CD4-positive, alpha-beta T cell treated with Interferon alpha-2 for 1 hour (primary cell): ENCODE measurements at places on chromosomes 2 and 18.

GRCh38 chr2:71452565-71452964, 796 bp upstream of the DYSF start:
- DNase-seq = peak; percentile 54

DNA sequence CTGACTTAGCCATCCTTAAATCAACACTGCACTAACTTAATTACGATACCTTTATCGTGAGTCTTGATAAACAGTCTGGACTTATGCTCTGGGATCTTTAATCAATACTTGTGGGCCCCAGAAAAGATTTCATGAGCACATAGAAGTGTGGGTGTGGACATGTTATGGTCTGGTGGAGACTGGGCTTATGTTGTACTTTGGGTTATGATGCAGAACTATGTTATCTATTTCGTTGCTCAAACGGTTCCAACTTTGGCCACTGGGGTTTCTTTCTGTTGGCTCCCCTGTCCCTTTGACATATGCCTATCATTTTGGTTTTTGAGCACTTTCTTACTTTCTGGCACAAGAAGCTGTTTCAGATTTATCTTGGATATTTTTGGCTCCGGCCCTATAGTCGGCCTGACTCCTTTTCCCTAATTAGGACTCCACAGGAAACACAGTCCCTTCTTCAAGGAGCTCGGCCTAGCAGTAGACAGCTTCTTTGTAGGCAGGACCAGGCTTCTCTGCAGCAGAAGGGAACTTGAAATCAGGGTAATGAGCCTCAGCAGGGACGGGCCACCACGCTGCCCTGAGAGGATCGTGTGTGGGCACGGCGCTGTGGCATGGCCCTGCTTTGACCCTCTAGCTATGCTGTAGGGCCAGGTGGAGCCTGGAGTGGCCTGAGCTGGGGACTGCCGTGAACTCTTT, 54.6 kb upstream of the TXNDC2 start:
- no peak for DNase-seq

- DNase-seq = peak; percentile 83
Observed at GRCh38 chr2:86035883-86036668, 69.6 kb downstream of the POLR1A start.

- no peak for DNase-seq
Observed at GRCh38 chr2:53535234-53535840, 232.3 kb upstream of the CHAC2 start.

- DNase-seq = no peak
Observed at GRCh38 chr2:218194880-218195279, 22.1 kb upstream of the ARPC2 start.

DNA sequence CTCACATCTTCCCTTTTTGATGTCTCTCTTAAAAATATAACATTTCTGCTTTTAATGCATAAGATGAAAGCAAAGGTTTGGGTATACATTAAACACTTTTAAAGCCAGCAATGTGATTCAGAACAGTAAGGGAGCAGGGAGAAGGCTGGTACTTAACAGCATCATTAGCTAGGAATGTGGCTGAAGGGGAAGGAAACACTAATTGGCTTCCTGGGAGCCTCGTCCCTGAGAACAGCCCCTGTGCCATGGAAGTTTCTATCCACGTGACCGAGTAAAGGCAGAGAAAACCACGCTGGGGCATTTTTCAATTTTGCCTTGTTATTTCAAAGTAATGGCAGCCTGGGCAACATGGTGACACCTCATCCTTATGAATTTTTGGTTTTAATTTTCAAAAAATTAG, 109.2 kb upstream of the GPC1 start:
- DNase-seq = no peak

- no peak for DNase-seq
Observed at GRCh38 chr2:26772064-26773001, 8.2 kb downstream of the SLC35F6 start.

DNA sequence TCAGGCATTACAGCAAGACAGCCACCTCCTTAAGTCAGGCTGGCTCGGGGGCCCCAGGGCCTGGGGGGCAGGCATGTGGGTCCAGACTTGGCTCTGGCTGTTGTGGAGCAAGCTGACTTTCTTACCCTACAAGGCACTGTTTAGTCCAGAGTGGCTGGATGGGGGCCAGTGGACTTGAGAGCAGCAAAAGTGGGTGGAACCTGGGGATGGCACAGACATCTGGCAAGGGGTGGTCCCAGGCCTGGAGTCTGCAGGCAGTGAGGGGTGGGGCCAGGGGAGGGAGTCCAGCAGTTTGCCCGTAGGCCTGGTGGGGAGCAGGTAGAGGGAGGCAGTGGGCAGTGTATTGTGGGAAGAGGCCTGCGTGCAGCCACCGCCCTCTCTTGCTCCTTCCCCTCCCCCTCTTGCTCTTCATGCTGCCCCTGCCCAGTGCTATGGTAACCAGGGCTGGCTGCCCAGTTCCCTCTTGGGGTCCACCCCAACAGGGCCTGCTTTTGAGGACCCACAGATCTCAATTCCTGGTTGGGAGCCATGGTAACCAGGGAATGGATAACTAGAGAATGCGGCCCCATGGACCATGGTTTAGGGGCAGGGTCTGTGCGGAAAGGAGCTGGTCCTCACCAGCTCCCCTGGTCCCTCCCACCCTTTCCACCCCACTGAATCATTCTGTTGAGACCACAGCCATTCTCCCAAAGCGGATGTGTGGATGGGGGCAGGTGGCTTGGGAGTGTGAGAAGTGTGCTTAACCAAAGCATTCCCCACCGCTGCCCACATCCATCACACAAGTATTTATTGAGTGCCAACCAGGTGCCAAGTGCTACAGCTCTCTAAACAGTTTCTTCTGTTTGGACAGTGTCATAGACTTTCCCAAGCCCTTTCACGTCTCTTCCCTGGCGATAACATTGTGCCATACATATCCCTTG, 19.3 kb downstream of the SPEG start:
- no peak for DNase-seq

- DNase-seq = no peak
Observed at GRCh38 chr18:47331641-47332040, 80.2 kb upstream of the SKOR2 start.

GRCh38 chr2:120223034-120223912, at the start of gene TMEM185B:
Gene TMEM185B, minus strand, starts transcription at chr2:120223400. Its CDS starts 424 bp downstream, at chr2:120222976.
- peak; percentile 95 for DNase-seq

DNA sequence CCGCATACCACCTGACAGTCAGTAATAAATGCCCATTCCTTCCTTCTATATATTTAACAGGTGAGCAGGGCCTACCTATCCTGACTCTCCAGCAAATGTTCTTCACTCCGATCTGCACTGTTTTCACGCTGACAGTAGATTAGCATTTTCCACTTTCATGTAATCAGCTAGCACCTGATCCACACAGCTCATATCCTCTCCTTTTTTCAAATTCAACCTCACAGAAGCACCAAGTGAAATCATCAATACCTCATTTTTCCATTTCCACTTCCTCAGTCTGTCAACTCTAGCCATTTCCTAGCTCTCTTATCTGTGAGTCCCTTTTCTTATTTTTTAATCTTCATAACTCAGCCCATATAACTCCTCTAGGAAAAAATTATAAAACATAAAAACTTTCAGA, 402.8 kb downstream of the ZEB2 start:
- no peak for DNase-seq

DNA sequence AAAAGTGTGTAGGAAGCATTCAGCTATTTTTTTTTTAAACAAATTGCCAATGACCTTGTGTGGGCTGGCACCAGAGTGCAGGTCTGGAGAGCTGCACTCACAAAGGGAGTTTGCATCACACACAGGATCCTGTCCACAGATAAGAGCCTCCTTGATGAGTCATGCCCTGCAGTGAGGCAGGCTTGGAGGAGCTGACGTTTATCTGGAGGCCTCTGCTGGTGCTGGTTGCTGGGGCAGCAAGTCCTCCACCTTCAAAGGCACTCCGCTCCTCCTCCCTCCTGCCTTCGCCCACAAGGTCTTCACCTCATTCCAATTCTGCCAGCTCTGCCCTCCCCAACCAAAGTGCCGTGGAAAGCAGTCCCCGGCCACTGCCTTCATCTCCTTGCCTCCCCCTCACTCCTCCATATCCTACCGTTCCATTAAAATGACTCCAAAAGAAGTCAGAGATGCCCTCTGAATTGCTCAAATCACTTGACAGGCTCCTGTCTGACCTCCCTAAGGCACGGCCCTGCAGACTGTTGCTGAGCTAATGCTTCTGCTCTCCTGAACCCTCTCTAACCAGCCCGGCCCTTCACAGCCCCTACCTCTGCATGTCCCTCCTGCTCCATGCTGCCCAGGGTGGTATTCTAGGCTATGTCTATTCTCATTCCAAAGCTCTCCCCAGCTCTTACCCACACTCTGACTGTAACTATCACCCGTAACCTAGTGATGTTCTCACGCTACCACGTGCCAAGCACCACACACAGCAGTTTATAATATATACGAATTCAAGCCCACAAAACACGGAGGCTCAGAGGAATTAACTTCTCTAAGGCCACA, 30.9 kb downstream of the LONRF2 start:
- no peak for DNase-seq

DNA sequence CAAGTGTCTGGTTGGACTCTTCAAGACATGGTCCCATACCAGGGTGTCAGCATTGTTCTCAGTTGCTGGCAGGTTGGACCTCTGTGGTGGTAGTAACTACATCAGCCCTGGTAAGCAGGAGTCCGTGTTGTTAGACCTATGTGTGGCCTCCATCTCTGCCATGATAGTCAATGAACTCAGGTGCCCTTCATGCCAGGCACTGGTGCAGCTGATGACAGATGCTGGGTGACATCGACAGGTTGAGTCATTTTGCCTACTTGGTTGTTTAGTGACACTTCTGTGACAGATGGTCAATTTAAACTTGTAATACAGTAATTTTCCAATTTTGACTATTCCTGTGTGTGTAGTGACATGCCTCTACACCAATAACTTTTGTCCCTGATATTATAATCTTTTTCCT, 189.7 kb downstream of the SP3 start:
- no peak for DNase-seq

DNA sequence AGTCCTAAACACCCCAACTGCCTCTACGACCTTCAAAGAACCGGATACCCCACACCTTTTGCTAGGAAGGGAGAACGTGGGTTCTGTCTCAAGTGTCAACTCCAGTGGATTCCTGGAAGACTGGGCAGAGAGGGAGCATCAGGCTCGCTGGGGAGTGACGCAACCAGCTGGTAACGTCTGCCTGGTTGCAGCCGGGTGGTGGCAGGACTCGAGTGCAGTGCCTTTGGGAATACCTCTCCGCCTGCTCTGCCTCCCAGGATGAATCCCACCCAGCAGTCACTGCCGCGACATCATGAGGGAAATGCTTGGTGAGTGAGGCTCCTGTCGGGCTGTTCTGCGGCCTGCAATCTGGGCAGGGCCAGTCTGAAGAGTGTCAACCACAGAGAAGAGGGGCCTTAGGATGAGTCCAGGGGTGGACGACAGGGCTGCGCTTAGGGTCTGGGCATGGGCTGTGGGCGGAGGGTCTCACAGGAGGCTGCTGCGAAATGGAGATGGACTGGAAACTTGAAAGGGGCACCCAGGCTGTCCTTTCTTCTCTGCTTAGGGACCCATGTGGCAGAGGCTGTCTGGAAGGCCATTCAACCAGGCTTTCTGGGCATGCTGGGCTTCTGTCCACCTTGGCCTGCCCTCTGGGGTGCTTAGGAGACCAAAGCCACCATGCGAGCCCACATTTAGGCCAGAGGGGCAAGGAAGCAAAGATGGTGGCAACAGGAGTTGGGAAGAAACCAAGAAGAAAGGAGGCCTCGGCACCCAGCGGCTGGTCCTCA, 12.9 kb downstream of the GPR17 start:
- DNase-seq = no peak

GRCh38 chr2:166384774-166385173, 9.0 kb upstream of the SCN9A start:
- DNase-seq = no peak

DNA sequence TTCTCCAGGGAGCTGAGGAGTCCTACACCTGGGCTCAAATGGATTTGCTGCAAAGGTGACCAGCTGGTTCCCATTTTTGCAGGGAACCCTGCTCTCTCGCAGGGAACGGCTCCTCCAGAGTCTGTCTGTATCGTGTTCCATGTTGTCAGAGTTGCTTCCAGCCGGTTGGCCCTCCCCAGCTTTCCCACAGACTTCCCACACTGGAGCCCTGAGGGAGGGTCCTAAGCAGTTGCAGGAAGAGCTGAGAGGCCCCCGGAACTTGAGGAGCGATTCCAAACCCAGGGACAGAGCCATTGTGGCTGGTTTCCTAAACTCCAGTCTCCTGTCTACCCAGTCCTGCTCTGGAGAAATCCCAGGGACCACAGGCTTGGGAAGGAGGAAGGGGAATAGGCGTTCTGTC, 121.7 kb upstream of the PPP1CB start:
- DNase-seq = no peak

DNA sequence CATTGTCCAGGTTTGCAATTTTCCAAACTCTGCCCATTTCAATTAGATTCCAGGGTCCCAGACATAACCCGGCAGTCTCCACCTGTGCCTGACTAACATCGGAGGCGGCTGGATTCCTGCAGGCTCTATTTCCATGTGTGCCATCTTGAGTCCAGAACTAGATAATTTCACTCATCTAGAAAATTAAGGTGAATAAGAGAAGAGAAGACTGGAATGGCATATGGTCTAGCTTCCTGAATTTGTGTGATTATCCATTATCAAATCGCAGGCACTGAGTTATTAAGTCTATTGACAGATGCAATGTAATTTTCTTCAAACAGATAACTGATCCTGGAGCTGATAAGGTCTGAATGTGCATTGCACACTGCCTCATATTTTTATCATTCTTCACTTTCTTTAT, 305.2 kb downstream of the ETAA1 start:
- DNase-seq = no peak

DNA sequence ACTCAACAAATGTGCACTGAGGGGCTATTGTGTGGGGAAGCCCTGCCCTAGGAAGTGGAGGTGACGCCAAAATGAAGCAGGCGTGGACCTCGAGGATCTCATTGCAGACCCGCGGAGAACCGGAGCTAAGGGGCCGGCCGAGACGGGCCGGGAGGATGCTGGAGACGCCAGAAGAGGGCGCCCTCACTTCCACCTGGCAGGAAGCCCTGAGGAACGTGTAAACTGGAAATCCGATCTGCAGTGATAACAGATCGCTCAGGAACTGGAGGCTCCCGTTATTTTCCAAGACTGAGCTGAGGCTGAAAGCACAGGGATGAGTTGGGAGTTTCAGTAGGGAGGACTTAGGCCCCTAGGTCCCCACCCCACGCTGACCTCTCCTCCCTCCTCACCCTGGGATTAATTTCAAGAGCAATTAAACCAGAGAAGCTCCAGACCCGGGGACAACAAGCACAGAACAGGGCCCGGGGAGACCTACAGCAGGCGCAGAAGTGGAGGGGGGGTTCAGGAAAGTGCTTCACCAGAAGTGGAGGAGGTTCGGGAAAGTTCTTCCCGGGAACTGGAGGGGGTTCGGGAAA, 7.7 kb upstream of the COL6A3 start:
- DNase-seq = peak; percentile 81

DNA sequence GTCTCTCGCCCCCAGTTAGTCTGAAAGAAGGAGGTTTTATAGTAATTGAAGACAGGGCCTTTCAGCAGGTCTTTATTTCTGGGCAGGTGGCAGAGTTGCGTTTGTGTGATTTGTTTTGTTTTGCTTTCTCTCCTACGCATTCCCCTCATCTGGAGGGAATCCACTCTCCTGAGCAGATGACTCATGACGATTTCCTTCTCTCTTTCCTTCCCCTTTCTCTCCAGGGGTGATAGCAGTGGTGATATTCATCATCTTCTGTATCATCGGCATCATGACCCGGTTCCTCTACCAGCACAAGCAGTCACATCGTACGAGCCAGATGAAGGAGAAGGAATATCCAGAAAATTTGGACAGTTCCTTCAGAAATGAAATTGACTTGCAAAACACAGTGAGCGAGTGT, 888.8 kb downstream of the CNTNAP5 start:
- no peak for DNase-seq

- DNase-seq = no peak
Observed at GRCh38 chr18:10269261-10269660, 185.2 kb upstream of the APCDD1 start.
